ENCODE measurements at places on chromosomes 2 and 18. TPM values are rescaled to one million over a fixed set of nuclear protein-coding genes. Genes with fewer than 3 reads are reported as not detected.

- peaks cover 3% of the 10 kb centered on the region for H3K4me1 ChIP-seq
- no peak overlapping the region for H3K4me3 ChIP-seq
- no peaks in the 10 kb centered on the region for H3K36me3 ChIP-seq
- DNase-seq, result no peak
These were observed 293 bp upstream of the D2HGDH start for GRCh38 chr2:241734208-241734466.

GRCh38 chr2:443741-444140, 155.8 kb upstream of the ALKAL2 start:
- no peak overlapping the region for H3K27ac ChIP-seq
- H3K4me3 ChIP-seq, result no peak overlapping the region
- no peak for DNase-seq
- peaks cover 58% of the 10 kb centered on the region for H3K4me1 ChIP-seq

DNA sequence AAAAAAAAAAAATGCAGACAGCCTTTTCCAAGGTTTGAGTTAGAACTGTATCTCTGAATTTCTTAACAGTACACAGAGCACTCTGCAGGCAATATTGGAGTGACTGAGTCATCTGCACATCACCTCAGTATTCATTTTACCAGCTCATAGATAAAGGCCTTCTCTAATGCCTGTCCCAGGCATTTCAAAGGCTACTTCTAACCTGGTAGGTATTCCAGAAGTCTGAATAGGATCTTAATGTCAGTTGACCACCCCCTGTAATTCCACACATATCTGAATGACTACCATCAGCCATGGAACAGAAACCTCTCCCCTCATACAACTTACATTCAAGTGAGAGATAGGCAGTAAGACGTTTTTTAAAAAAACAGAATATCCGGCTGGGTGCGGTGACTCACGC, 9.0 kb downstream of the METTL21A start:
- H3K4me3 ChIP-seq, result no peak overlapping the region
- no peaks in the 10 kb centered on the region for H3K27me3 ChIP-seq
- H3K36me3 ChIP-seq, result peaks cover 11% of the 10 kb centered on the region
- H3K27ac ChIP-seq, result no peak overlapping the region

DNA sequence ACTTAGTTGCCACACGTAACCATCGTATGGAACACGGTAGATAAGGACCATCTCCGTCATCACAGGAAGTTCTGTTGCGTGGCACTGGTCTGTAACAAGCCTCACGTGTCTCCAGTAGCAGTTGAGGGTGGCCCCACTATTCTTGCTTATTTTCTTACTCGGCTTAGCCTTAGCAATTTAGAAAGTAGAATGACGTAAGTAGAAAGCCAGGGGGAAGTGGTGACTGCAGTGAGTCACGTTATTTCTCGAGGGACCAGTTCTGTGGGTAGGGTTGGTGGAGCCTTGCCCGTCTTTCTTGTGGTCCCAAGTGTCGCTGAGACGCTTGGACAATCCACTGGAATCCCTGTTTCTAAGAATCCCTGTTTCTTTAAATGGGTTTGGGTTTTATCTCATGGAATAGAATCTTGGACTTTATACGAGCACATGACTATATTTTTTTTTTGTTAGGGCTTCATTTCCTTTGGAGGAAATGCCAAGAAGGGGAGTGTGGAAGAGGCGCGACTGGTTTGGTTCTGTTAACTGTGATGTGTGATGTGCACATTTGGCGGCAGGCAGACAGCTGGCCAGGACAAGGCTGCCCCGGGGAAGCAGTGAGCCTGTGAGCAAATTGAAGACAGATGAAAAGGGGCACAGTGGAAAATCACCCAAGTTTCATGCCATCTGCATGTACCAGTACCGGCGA, 96.2 kb downstream of the CABLES1 start:
- no peak overlapping the region for H3K4me3 ChIP-seq
- no peaks in the 10 kb centered on the region for H3K27me3 ChIP-seq
- peak overlapping the region; percentile 55 for H3K27ac ChIP-seq
- no peaks in the 10 kb centered on the region for H3K36me3 ChIP-seq

DNA sequence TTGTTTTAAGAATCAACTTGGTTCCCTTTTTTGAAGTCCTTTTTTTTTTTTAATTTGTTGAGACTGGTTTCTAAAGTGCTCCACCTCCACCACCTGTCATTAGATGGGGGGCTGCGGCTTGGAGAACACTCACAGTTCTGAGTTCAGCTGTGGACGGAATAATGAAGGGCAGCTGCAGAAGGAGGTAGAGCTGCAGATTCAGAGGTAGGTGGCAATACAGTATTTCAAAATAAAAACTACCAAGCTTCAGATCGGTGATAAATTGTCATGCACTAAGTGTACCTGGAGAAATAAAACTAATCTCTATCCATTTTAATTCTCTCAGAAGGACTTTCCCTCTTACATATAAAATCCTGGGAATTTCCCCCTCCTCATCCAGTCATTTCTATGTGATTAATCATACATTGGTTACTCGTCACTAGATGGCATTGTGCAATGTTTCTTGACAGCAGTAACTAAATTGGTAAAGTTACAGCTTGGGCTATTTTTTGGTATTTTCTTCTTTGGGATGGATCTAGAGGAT, 81.1 kb upstream of the SLC39A10 start:
- H3K27me3 ChIP-seq, result no peaks in the 10 kb centered on the region
- H3K36me3 ChIP-seq, result no peaks in the 10 kb centered on the region
- no peaks in the 10 kb centered on the region for H3K4me1 ChIP-seq
- peak; percentile 24 for DNase-seq
- H3K4me3 ChIP-seq, result no peak overlapping the region

DNA sequence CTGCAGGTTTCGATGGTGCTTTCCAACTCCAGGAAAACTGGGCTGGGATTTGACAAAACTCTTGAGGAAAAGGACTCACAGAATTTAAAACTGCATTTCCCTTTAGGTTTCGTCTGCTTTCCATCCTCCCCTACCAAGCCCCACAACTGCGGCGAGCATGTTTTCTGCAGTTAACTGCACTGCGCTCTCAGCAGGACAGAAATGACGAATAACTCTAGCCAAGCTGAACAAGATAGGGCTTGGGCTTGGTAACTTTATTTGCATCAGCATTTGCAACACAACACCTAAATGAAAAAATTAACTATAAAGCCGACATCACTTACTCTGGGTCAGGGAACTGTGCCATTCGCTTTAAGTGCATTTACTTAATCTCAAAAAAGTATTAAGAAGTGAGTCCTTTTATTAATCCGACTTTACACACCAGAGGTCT, 669 bp upstream of the PIKFYVE start:
- peak overlapping the region; percentile 96 for H3K27ac ChIP-seq
- peaks cover 10% of the 10 kb centered on the region for H3K4me1 ChIP-seq
- H3K27me3 ChIP-seq, result no peaks in the 10 kb centered on the region

DNA sequence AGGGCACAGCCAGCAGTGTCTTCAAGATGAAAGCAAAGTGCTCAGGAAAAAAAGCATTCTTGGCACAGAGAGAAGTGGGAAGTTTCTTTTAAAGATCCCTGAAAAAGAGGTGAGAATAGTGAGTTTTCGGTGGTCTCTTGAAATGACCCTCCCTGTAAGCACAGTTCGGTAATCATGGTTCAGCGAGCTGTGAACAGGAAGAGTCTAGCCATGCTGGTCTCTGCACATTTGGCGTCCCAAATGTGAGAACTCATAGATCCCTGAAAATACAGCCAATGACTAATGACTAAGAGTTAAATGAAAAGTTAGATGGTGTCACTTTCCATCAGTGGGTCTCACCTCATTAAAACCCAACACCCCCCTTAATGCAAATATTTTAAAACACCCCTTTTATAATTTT, 3.4 kb downstream of the IL1R1 start:
- DNase-seq, result no peak
- H3K36me3 ChIP-seq, result peaks cover 7% of the 10 kb centered on the region
- H3K4me3 ChIP-seq, result no peak overlapping the region
- H3K27ac ChIP-seq, result no peak overlapping the region
- peaks cover 40% of the 10 kb centered on the region for H3K4me1 ChIP-seq

DNA sequence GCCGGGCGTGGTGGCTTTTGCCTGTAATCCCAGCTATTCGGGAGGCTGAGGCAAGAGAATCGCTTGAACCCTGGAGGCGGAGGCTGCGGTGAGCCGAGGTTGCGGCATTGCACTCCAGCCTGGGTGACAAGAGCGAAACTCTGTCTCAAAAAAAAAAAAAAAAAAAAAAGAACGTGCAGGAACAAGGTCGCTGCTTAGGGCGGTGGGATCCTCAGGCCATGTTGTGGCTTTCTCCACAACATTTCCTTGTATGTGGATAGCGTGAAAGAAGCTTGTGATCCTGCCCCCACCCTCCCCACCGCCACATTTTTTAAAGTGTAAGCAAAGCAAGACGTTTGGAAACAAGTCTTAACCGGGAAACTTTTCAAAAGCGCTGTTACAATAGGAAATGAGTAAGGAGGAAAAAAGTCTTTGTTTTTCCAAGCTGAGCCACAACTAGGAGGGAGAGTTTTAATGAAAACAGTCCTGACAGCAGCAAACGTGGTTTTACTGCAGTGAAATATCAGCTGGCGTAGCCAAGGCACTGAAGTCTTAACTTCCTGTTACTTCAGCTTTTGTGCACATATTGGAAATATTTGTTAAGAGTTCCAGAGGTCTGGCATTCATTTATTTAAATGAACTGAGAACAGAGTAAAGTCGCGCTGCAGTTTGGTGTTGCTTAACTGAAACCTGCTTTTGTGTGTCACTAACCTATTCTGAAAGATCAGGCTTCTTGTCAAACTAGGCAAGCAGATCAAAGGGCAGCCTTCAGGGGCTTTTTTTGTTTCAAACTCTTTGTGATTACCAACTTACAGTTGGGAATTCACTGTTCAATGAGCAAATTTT, 3.8 kb downstream of the TGIF1 start:
- H3K4me3 ChIP-seq, result no peak overlapping the region
- H3K27me3 ChIP-seq, result no peaks in the 10 kb centered on the region
- peak overlapping the region; percentile 99 for H3K27ac ChIP-seq

- no peak for DNase-seq
- no peak overlapping the region for H3K27ac ChIP-seq
- no peaks in the 10 kb centered on the region for H3K36me3 ChIP-seq
- no peaks in the 10 kb centered on the region for H3K27me3 ChIP-seq
- no peak overlapping the region for H3K4me3 ChIP-seq
These were observed 98.6 kb downstream of the LNPK start for GRCh38 chr2:175903384-175903936.

DNA sequence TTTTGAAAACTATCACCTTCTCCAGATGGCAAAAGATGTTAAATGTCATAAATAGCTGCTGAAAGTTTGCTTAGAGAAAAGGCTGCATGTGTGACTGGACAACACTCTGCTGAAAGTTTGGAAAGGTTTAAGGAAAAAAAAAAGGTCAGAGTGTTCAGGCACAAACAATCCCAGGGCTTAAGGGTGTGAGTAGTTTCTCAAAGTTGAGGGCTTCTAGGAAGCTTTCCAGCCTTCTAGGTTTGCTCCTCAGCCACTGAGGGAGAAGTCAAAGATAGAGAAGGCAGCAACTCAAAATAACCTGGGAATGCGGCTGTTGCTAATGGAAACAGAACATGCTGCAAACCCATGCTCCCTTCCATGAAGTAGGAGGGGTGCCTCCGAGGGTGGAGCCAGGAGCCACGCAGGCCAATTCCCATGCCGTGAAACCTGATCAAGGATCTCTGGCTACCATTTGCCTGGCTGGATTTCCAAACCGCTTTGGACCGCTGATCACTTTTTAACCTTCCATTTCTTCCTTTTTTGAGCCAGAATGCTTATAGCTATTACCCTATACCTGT, 88.0 kb downstream of the TEX51 start:
- H3K36me3 ChIP-seq, result no peaks in the 10 kb centered on the region
- H3K4me1 ChIP-seq, result no peaks in the 10 kb centered on the region
- H3K4me3 ChIP-seq, result no peak overlapping the region

- H3K4me3 ChIP-seq, result no peak overlapping the region
- no peak overlapping the region for H3K27ac ChIP-seq
- H3K27me3 ChIP-seq, result no peaks in the 10 kb centered on the region
- no peak for DNase-seq
- no peaks in the 10 kb centered on the region for H3K36me3 ChIP-seq
These were observed 97.1 kb downstream of the LIPG start for GRCh38 chr18:49658823-49659404.

DNA sequence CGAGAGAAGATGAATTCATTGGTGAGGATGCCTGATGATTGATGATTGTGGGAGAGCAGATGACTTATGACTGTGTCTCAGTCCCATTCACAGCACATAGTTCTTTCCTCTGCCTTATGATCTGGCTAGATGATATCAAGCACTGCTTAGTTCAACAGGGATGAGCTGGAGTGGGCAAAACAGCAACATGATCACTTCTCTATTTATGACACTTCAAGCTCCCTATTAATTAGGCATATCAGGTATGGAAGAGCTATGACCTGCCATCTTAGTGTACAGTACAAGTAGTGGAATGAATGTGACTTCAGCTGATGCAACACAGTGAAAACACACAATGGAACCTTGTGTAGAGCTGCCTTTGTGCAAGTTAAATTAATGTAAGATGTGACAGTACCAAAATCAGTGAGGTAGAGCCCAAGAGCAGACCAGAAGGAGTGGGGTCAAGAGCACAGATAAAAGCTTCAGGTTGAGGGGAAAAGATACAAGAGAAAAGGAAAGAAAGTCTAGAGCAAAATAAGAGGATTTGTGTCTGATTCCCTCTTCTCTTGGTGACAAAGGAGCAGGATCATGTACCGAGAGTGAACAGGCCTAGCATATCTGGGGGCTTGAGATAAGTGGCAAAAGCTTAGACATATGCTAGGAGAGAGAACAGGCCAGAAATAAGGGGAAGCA, 93.0 kb upstream of the MYO3B start:
- DNase-seq, result no peak
- H3K27me3 ChIP-seq, result no peaks in the 10 kb centered on the region
- H3K36me3 ChIP-seq, result peaks cover 13% of the 10 kb centered on the region
- no peak overlapping the region for H3K4me3 ChIP-seq
- no peak overlapping the region for H3K27ac ChIP-seq

DNA sequence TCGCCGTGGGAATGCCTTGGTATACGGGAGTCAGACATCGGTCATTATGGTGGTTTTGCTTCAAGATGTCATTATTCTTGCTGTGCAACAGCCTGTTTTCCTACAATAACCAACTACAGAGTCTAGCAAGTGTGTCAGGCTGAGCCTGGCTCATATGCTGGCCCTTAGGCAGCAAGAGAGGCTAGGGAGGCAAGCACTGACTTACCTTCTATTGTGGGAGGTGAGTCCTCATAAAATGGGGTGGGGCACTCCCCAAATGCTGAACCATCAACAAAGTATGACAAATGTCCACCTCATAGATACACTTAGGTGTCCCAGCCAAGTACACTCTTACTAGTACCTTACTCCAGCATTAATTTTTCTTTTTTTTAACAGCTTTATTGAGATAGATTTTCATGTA, 77.0 kb upstream of the ATL2 start:
- H3K4me3 ChIP-seq, result no peak overlapping the region
- no peaks in the 10 kb centered on the region for H3K4me1 ChIP-seq
- H3K36me3 ChIP-seq, result no peaks in the 10 kb centered on the region
- no peak overlapping the region for H3K27ac ChIP-seq
- no peaks in the 10 kb centered on the region for H3K27me3 ChIP-seq

The ERBB4 gene
- 16.8 TPM for total RNA-seq

The LYPD6 gene
- 6.3 TPM for total RNA-seq

The RANBP2 gene
- total RNA-seq, result 58.8 TPM

The PPIL3 gene
- 81.1 TPM for total RNA-seq

All from lung (tissue), 17 donors.